Breast epithelium (tissue), 4 donors: ENCODE measurements at places on chromosomes 2 and 18. TPM values are rescaled to one million over a fixed set of nuclear protein-coding genes. Genes with fewer than 3 reads are reported as not detected.

The DSEL gene
- 34.1 TPM for total RNA-seq

The HOXD9 gene
- total RNA-seq: 2.8 TPM

The SLC40A1 gene
- total RNA-seq: 162 TPM

The TRIM54 gene
- not detected for total RNA-seq

The SERPINB3 gene
- not detected for total RNA-seq

The NCKAP5 gene
- 1.1 TPM for total RNA-seq

The GFPT1 gene
- 45.2 TPM for total RNA-seq

The UGT1A10 gene
- not detected for total RNA-seq

GRCh38 chr18:27017901-27018500 lies 152.5 kb upstream of the AQP4 start:
- no peaks in the 10 kb centered on the region for H3K27me3 ChIP-seq
- DNase-seq: no peak
- no peaks in the 10 kb centered on the region for H3K4me1 ChIP-seq
- H3K36me3 ChIP-seq: no peaks in the 10 kb centered on the region
- H3K4me3 ChIP-seq: no peak overlapping the region

GRCh38 chr2:23379220-23379695 lies 5.7 kb upstream of the KLHL29 start:
- no peak for DNase-seq
- H3K4me1 ChIP-seq: no peaks in the 10 kb centered on the region
- no peaks in the 10 kb centered on the region for H3K36me3 ChIP-seq
- peaks cover 4% of the 10 kb centered on the region for H3K27me3 ChIP-seq
- H3K4me3 ChIP-seq: no peak overlapping the region

DNA sequence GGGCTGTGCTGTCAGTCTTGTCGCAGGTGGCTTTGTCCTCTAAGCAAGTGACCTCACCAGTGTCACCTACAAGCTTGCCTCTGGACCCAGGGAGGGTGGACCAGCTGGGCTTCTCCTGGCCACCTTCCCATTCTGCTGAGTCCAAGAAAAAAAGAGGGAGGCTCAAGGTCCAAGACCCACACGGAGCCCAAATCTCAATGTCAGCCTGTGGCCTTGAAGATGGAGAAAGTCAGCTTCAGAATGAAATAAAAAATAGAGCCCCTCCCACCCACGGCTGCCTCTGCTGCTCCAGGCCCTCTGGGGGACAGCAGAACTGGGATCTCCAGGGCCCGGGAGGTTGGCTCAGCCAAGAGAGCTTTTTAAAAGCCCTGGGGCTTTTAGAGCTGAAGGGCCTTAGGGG lies 145.9 kb downstream of the TNS1 start:
- H3K27ac ChIP-seq: peak overlapping the region; percentile 85
- no peaks in the 10 kb centered on the region for H3K27me3 ChIP-seq
- no peak for DNase-seq

DNA sequence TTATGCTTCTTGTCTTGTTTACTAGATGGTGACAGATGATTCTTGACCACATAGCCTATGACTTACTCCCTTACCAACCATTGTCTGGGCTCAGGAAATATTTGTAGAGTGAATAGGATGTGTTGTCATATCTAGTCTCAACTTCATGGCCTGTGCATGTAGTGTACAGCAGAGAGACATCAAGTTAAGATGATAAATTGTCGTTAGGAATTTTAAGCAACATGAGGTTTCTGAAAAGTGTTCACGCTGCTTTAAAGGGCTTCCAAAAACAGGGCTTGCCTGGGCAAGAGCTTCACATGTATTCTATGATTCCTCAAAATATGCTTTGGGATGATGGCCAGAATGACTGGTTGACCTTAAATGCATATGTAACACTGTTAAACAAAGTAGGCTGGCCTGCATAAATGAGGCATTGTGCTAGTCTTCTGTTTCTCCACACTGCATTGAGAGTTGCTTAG lies 424.0 kb downstream of the RND3 start:
- peak overlapping the region; percentile 2 for H3K27ac ChIP-seq
- H3K4me1 ChIP-seq: peaks cover 4% of the 10 kb centered on the region
- no peak overlapping the region for H3K4me3 ChIP-seq
- no peaks in the 10 kb centered on the region for H3K27me3 ChIP-seq

DNA sequence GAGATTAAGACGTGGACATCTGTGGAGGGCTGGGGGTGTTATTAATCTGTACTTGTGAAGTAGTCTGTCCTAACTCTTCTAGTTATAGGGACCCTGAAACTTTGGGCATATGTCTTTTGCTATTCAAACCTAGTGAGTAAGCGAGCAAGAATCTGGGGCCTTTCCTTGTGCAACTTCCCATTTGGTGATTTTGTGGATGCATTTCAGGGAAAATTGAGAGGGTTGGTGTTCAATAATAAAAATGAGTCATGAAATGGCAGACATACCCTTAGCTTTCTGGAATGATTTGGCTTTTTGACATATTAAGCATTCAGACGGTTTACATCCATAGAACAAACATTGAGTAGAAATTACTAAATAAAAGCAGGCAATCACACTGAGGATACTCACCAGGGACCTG lies 17.0 kb downstream of the COL4A4 start:
- no peaks in the 10 kb centered on the region for H3K4me1 ChIP-seq
- no peaks in the 10 kb centered on the region for H3K27me3 ChIP-seq
- H3K36me3 ChIP-seq: no peaks in the 10 kb centered on the region
- DNase-seq: no peak
- no peak overlapping the region for H3K27ac ChIP-seq
- H3K4me3 ChIP-seq: no peak overlapping the region

DNA sequence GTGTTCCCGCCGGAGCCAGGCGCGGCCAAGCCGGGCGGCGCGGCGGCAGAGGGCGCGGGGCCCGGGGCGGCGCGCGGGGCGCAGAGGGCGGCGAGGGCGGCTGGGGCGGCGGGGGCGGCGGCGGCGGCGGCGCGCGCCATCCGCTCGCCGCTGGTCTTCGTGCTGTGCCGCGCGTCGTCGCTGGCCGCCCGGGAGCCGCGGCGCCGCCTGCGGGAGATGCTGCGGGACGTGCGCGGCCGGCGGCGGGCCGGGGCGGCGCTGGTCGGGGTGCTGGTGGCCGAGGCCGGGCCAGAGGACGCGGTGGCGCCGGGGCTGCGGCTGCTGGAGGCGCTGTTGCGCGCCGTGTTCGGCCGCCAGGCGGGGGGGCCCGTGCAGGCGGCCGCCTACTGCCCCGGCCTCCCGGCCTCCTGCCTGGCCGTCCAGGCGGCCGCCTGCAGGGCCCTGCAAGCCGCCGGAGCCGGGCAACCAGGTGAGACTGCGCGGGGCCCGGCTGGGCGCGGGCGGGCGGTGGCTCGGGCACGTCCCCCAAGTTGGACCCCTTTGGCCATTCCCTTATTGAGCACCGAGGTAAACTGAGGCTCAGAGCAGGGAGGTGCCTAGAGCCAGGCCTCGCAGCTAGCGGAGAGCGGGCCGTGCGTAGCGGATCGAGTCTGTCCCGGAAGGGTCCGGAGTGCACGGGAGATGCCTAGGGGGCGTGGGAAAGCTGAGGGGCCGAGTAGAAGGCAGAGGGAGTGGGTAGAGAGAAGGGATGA lies 584 bp downstream of the C2orf72 start:
- DNase-seq: no peak
- no peaks in the 10 kb centered on the region for H3K36me3 ChIP-seq

- H3K27me3 ChIP-seq: no peaks in the 10 kb centered on the region
- H3K4me1 ChIP-seq: no peaks in the 10 kb centered on the region
- no peaks in the 10 kb centered on the region for H3K36me3 ChIP-seq
- DNase-seq: no peak
- H3K4me3 ChIP-seq: no peak overlapping the region
Observed at GRCh38 chr2:38835990-38836389, 39.7 kb downstream of the DHX57 start.

GRCh38 chr18:3649135-3649632 lies 199.2 kb downstream of the TGIF1 start:
- H3K27me3 ChIP-seq: no peaks in the 10 kb centered on the region
- H3K36me3 ChIP-seq: no peaks in the 10 kb centered on the region

- no peak overlapping the region for H3K27ac ChIP-seq
- no peaks in the 10 kb centered on the region for H3K4me1 ChIP-seq
- no peak overlapping the region for H3K4me3 ChIP-seq
- no peak for DNase-seq
- H3K27me3 ChIP-seq: no peaks in the 10 kb centered on the region
- no peaks in the 10 kb centered on the region for H3K36me3 ChIP-seq
Observed at GRCh38 chr2:233147136-233147828, 87.1 kb downstream of the INPP5D start.

- H3K4me3 ChIP-seq: no peak overlapping the region
- H3K27me3 ChIP-seq: no peaks in the 10 kb centered on the region
Observed at GRCh38 chr2:34570266-34570872, 971.3 kb upstream of the FAM98A start.

DNA sequence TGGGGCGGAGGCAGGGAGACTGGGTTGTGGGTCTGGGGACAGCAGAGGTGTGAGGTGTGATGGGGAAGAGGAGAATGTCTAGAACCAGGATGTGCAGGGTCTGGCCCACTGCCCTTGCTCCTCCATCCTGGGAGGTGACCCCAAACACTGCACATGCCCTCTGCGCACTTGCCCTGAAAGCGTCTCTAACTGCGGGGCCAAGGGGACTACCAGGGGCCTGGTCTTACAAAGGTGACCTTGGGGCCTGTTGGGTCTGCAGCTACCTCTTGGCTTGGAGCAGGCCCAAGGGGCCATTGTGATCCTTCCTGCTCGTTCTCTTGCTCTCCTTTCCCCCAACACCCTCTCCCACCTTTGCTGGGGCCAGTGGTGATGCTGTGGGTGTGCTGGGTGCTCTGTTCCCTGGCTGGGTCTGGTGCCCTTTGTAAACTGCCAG lies 48.0 kb upstream of the FAHD2A start:
- H3K36me3 ChIP-seq: no peaks in the 10 kb centered on the region
- no peaks in the 10 kb centered on the region for H3K4me1 ChIP-seq
- no peak overlapping the region for H3K4me3 ChIP-seq
- no peaks in the 10 kb centered on the region for H3K27me3 ChIP-seq

- no peak overlapping the region for H3K4me3 ChIP-seq
- H3K27ac ChIP-seq: no peak overlapping the region
- H3K27me3 ChIP-seq: no peaks in the 10 kb centered on the region
Observed at GRCh38 chr2:118207889-118208288, 119.6 kb downstream of the INSIG2 start.

DNA sequence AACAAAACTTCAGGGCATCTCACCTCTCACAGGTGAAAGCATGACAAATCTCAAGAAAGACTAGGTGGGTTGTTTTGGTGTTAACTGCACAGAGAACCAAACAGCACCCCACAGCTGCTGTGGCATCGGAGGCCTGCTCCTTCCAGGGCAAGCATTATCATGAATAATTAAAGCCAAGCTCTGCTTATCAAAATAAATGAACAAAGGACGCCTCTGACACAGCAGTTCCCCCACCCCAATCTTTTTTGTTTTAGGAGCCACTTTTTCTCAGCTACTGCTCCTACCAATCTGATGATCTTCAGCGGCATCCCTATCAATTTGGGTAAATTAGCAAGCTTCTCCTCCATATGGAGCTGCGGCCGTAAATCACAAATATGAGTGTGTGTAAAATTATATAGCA lies 58.6 kb downstream of the KLF7 start:
- H3K27ac ChIP-seq: no peak overlapping the region
- no peaks in the 10 kb centered on the region for H3K36me3 ChIP-seq
- no peak for DNase-seq

DNA sequence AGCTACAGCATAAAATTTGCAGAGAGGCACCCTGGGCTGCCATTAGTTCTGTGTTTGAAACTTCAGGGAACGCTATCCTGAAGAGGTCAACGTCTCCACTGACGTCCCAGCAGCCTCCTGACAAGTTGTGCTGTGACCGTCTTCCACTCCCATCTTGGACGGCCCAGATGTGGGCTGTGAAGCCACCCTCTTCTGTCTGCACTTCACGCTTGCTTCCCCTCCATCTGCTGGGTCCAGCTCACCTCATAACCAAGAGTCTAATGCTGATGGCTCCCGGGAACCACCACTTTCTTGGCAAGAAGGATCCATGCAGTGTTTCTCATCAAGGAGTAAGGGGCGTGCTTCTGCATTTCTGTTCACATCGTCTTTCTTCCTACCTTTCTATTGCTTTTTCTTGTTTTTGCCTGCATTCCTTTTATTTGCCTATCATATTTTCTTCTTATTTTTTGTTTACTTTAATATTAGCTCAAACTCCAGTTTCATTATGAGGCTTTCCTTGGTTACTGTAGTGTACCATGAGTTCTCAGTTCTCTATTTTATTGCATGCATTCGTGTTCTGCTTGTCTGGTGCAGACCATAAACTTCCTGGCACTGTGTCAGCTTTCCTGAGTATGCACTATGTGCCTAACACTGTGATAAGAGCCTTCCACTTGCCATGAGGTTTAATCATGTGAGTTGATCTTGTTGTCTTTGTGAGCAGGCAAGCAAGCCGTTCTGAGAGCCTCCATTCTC lies 631.8 kb upstream of the RAB6C start:
- H3K27me3 ChIP-seq: no peaks in the 10 kb centered on the region
- H3K27ac ChIP-seq: no peak overlapping the region
- DNase-seq: no peak
- no peak overlapping the region for H3K4me3 ChIP-seq
- H3K36me3 ChIP-seq: no peaks in the 10 kb centered on the region
- H3K4me1 ChIP-seq: no peaks in the 10 kb centered on the region

DNA sequence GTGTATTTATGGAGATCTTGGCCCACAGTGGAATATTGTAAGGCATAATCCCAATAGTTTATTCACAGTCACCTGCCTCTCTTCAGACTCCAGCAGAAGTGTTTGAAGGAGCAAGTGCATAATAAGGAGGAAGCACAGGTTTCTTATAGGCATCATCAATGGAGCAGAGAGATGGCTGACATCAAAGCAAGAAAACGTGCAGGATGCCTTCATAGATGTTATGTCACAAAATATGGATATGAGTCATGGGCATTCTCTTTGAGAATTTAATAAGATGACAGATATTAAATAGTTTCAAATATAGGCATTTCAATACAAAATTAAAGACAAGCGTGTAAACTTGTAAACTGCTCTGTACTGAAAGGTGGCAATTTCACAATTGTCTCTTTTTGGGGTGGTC lies 4.0 kb upstream of the RND3 start:
- no peak overlapping the region for H3K27ac ChIP-seq
- no peak overlapping the region for H3K4me3 ChIP-seq
- DNase-seq: no peak

DNA sequence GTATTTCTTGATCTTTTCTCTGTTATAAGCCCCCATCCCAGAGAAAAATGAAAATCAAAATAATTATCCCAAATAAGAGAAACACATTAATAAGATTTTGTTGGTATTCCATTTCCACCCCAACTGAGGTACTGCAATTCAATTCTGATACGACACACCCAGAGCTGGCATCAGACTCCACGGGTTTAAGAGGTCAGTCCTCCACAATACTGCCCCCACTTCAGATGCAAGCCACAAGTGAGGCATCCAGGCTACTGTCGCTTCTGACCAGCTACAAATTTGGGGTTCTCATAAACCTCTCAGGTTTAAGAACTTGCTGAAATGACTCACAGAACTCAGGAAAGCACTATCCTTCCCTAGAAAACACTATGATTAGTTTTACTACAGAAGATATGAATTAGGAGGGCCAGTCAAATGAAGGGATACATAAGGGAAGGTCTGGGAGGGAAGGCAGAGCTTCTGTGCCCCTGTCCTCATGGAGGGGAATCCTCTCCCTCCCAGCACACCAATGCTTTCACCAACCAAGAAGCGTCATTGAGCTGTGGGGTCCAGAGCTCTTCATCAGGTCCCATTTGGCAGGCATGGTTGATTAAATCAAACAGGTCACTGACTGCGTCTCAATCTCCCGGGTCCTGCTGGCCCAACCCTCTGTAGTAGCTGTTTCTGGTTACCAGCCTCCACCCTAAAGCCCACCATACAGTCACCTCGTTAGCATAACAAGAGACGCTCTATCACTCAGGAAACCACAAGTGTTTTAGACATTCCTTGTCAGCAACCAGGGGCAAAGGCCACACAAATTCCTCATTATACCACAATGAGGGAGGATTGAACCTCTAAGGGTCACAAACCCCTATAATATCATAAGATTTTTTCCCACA lies 46.2 kb downstream of the IWS1 start:
- H3K4me1 ChIP-seq: no peaks in the 10 kb centered on the region
- H3K36me3 ChIP-seq: no peaks in the 10 kb centered on the region
- no peaks in the 10 kb centered on the region for H3K27me3 ChIP-seq
- no peak overlapping the region for H3K27ac ChIP-seq
